ENCODE measurements at places on chromosomes 6 and 20. TPM values are rescaled to one million over a fixed set of nuclear protein-coding genes. Genes with fewer than 3 reads are reported as not detected.

The PTCRA gene
- not detected for total RNA-seq

The OR2H1 gene
- not detected for total RNA-seq

The DLK2 gene
- total RNA-seq, result 4.4 TPM

The PAX1 gene
- not detected for total RNA-seq

The PPARD gene
- 4.2 TPM for total RNA-seq

The ABHD16A gene
- 40.3 TPM for total RNA-seq

The LINC00237 gene
- 2.7 TPM for total RNA-seq

The PLG gene
- total RNA-seq, result not detected

The LY6G6D gene
- total RNA-seq, result 0.74 TPM

The GJA10 gene
- total RNA-seq, result not detected

The PI16 gene
- total RNA-seq, result 0.25 TPM

The HLA-DRA gene
- 2.2 TPM for total RNA-seq

The CDH26 gene
- 2.5 TPM for total RNA-seq

The HLA-DMB gene
- 0.49 TPM for total RNA-seq

The ZC2HC1B gene
- total RNA-seq, result not detected

The RSPO3 gene
- 34.4 TPM for total RNA-seq

The LTB gene
- not detected for total RNA-seq

The ULBP3 gene
- 8.4 TPM for total RNA-seq

The SSTR4 gene
- total RNA-seq, result not detected

The CDH4 gene
- total RNA-seq, result 25.6 TPM

The BNIP5 gene
- 0.25 TPM for total RNA-seq

The UBE2V1 gene
- total RNA-seq, result 38.4 TPM

The SLC17A3 gene
- total RNA-seq, result not detected

The PRDM13 gene
- not detected for total RNA-seq

The C20orf144 gene
- total RNA-seq, result not detected

The INSM1 gene
- 13.3 TPM for total RNA-seq

The NTSR1 gene
- total RNA-seq, result 5.7 TPM

The SYCP2 gene
- 2.2 TPM for total RNA-seq

The HLA-DQA1 gene
- under 0.01 TPM for total RNA-seq

The TULP1 gene
- under 0.01 TPM for total RNA-seq
